ENCODE measurements at places on chromosomes 7 and 10. TPM values are rescaled to one million over a fixed set of nuclear protein-coding genes. Genes with fewer than 3 reads are reported as not detected.

- DNase-seq, result no peak
These were observed 583.2 kb downstream of the GATA3 start for GRCh38 chr10:8637640-8638039.

INPP5A gene
- 13.1 TPM for total RNA-seq

DNA sequence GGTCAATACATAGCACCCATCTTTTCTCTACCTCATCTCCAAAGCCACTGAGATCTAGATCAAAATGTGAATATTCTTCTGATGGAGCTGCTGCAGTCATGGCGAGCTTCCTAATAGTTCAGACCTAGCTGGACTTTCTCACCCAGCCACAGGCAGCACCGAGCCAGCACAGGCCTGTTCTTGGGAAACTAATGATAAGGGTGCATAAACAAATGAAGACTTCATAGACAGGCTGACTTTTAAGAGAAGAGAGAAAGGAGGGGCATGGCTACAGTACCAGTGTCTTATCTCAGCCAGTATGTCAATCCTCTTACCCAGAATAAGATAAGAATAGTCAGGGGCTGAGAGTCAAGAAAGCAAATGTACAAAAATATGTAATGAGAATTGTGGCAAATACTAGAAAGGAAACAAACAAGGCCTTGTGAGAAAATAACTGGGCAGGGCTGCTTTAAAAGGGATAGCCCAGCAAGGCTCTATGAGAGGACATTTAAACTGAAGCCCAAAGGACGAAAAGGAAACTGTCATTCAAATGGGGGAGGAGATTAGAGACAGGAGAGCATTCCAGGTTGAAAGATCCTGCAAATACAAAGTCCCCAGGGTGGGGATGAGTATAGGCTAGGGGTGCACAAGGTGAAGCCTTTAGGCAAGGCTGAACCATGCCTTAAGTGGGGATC lies 21.8 kb upstream of the CDK14 start:
- no peak for DNase-seq

DNA sequence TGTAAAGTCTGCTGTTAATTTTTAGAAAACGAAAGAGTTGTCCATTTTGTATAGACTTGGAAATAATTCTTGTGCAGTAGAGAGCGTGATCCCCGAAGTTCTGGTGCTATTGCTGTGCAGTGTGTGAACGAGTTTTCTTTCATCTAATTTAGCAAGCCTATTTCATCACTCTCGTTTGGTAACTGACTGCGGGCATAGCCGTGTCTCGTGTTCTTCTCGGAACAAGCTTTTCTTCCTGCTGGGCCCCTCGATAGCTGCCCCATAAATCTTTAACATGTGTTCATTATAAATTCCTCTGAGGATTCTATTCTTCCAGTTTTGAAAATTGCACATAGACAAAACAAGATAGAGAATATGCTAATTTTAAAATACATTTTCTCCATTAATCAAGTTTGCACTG lies 622.0 kb upstream of the PFKP start:
- DNase-seq, result no peak

- DNase-seq, result no peak
These were observed 807.5 kb upstream of the SORCS1 start for GRCh38 chr10:107971973-107972372.

ASB15 gene
- not detected for total RNA-seq

DNA sequence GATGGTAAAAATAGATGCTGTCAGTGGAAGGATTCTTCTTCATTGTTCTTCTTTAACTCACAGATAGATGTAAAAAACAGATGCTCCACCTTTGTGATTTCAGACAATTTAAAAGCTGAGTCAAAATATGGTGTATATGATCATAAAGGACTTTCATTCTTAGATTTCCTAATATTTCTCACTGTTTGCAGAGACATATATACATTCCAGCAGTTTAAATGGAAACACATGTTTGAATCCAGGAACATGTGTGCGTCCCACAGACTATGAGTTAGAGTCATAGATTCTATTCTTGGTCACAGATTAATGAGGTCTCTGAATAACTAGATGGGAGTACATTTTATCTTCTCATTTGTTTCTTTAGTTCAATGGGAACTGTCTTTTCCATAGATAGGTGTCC lies 109.6 kb downstream of the BICC1 start:
- no peak for DNase-seq

DNA sequence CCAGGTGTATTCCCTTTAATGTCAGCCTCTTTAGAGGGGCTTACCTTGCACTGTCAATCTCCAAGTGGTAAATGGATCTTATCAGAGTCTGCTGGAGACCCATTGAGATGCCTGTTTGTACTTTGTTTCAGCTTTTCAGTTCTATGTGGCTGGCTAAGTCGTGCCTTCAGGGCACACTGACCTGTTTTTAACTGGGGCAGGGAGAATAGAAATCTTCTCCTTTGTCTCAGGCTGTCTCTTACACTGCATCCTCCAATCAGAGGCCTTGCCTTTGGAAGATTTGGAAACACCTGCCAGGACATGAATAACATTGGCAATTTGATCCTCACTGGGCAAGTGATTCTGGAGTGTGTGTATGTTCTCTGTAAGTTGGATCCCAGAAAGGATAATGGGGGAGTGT lies 65.0 kb downstream of the POU6F2 start:
- DNase-seq, result no peak

ARHGAP21 gene
- 60.2 TPM for total RNA-seq

HSPA12A gene
- total RNA-seq, result 10.6 TPM

AKR1C2 gene
- total RNA-seq, result 823 TPM

DNA sequence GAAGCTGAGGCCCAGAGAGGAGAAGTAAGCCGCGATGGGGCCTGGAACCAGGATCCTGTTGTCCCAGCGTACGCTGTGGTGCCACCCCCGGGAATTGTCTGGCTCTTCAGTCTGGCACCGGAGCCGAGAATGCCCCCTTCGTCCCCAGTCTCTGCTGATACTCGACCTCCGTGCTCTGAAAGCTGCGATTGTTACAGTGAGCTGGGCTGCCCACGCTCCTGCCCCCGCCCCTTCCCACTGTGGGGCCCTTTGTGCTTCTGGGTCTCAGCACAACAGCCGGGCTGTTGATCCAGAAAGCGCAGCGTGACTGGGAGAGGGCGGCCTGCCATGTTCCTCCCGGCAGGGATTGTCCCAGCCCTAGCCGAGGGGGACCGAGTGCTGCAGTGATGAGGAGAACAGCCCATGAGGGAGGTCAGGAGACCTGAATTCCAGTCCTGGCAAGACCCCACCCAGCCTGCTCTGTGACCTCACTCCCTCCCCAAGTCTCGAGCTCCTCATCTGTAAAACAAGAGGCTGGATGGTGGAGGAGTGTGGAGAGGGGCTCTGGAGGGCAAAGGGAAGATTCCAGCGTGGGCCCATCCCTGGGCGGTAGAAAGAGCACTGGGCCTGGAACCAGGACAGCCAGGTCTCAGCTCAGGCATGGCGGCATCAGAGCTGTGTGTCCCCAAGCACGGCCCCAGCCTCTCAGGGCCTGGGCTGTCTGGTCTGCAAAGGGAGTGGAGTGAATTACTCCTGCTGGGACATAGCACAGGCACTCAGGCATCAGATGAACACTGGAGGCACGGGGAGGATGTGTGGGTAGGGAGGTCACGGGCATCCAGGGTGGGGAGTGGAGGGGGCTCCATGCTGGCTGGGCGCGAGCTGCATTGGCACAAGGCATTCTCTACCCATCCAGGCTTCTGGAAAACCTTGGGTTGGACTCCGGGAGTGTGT lies 43.6 kb downstream of the TSPAN15 start:
- DNase-seq, result no peak

BEND7 gene
- total RNA-seq, result 12.4 TPM

ADRB1 gene
- 2.4 TPM for total RNA-seq

DNA sequence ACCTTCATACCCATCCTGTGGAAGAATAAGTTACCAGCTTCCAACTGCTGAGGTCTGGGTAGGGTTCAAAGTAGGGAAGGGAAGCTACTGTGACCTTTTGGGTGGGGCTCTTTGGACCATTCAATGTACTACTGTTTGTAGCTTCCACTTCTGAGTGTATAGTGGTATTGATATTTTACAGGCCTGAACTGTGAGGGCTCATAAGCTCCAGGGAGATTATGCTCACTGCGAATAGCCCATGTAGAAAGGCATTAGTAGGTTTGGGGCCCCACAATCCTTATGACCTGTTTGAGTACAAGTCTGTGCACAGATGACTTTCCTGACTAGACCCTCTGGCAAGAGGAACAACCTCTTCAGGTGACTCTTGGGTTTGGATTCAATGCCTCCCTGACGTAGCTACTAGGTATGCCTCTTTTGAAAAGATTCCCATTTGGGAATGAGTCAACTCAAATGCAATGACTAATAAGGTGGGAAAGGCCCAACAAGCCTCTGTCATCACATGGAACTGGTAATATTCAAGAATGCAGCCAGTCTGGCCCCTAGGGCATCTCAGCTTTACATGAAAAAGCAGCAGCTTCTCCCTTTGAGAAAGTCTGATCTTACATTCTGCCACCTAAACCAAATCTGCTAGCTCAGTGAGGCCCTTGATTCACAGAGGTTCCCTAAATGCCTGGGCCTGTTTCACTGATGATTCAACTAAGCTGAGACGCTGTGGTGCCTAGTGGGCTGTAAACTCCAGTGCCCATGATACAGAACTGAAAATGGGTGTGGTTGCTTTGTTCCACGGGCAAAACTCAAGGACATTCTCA lies 79.8 kb downstream of the ABI1 start:
- DNase-seq, result no peak

DNA sequence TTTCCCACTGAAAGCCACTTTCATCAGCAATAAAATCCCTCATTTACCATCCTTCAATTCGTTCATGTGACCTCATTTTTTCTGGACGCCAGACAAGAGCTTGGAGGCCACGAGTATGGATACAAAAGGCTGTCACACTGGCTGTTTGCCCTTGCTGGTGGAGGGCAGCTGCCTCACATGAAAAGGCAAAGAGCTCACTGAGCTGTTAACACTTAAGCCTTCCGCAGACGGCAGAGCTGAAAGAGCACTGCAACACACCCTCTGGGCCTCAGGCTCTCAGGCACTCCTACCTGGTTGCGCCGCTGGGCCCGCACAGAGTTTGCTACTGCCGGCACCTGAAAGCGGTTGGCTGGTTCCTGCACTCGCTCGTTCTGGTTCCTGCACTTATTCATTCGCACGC lies 193.5 kb downstream of the CFTR start:
- DNase-seq, result no peak

ZNF783 gene
- 3.0 TPM for total RNA-seq

DRGX gene
- not detected for total RNA-seq

GRCh38 chr7:14639801-14640200 lies 262.8 kb downstream of the DGKB start:
- no peak for DNase-seq

TMEM184A gene
- 6.7 TPM for total RNA-seq

GRCh38 chr7:98250789-98251188 lies 1.2 kb downstream of the TECPR1 start:
- DNase-seq, result no peak

GRCh38 chr7:87599336-87599735 lies 1.3 kb downstream of the ABCB1 start:
- no peak for DNase-seq

GRCh38 chr7:26629696-26630095 lies 234.7 kb downstream of the SKAP2 start:
- no peak for DNase-seq

GRCh38 chr10:69498711-69499471 lies 47.6 kb downstream of the TSPAN15 start:
- no peak for DNase-seq

GRCh38 chr7:3722396-3722922 lies 421.4 kb downstream of the SDK1 start:
- DNase-seq, result peak; percentile 20

DNA sequence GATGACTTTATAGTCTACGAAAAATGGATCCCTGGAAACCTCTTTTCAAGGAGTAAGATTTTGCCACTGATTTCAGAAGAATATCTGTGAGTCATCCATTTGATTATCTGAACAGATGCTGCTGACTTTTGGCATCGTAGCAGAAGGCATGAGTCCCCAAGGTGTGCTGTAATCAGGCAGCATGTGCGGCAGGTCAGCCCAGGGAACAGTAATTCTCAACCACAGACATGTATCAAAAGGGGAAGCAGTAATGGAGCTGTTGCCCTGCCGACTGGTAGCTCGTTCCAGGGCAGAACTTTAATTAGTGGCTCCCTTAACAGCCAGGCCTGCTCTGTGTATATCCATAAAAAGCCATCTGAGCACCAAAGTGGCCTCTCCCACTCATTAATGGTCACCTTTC lies 5.7 kb upstream of the VWC2 start:
- DNase-seq, result no peak

DNA sequence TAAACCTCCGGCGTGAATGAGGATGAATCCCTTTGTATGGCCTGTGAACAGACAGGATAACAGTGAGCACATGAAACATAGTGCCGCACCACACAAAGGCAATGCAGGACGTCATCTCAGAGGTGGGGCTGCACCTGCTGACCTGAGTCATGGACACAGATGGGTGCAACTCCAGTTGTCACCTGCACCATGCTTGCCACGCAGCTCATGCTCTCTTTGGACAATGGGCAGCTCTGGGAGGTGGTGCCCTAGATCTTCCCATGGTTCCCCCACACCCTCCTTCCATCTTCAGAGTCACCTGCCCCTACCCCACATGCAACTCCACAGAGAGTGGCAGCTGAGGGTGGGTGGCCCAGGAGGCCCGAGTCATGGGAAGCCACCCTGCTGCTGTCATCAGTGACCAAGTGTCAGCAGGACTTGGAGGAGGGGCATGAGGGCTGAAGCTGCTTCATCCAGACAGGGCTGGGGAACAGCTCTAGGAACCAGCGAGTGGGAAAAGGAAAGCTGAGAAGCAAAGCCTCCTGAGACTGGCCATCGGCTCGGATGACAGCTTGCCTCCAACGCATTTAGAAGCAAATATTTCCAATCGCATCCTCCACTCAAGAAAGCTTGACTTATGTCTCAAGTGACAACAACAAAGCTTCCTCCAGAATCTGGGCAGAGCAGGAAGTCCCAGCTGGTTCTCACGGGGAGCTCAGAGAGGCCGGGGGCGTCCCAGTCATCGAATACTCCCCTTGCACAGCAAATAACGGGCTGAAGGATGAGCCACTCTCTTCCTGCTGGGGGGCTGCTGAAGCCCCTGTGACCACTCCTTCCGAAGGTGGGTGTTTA lies 27.1 kb downstream of the VIPR2 start:
- DNase-seq, result no peak

ZRANB1 gene
- total RNA-seq, result 27.6 TPM

- peak; percentile 14 for DNase-seq
These were observed 68.9 kb downstream of the DYNC1I1 start for GRCh38 chr7:95840953-95841950.

GRCh38 chr10:131271195-131271880 lies 40.2 kb downstream of the TCERG1L start:
- no peak for DNase-seq

GRCh38 chr7:89849052-89849451 lies 305.2 kb upstream of the STEAP1 start:
- DNase-seq, result no peak

TRIM50 gene
- 0.47 TPM for total RNA-seq

DNA sequence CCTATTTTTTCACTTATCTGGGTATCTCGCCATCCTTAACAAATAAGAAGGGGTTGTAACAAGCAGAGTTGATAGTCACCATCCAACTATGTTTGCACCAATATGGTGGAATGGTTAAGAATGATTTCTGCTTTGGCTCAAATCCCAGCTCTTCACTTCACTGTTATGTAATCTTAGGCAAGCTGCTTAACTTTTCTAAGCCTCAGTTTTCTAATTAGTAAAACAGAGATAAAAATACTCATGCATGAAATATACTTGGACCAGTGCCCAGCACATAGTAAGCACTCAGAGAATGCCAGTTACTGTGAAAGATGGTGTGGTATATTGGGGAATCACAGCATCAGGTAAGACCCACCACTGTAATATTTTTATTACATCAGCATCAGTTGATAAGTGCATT lies 33.6 kb downstream of the ABCB1 start:
- DNase-seq, result no peak
